ENCODE measurements at places on chromosomes 11 and 22.

- H3K27me3 ChIP-seq: no peaks in the 10 kb centered on the region
- no peak overlapping the region for H3K4me3 ChIP-seq
- no peak for DNase-seq
Measured at GRCh38 chr11:89463266-89463780, 27.9 kb downstream of the NOX4 start.

DNA sequence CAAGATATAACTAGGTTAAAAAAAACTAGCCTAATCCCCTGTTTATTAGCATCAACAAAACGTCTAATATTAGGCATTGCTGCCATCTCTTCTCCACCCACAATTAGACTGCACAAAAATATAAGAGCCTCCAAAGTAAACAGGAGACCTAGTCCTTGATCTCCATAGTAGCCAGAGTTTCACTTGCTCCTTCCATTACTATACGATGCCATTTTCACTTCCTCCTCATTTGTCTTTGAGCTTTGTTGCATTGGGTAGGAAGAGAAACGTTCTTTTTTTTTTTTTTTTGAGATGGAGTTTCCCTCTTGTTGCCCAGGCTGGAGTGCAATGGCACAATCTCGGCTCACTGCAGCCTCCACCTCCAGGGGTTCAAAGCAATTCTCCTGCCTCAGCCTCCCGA is 42.3 kb upstream of the RDX start:
- H3K4me3 ChIP-seq: no peak overlapping the region
- no peak overlapping the region for H3K27ac ChIP-seq
- H3K27me3 ChIP-seq: peaks cover 6% of the 10 kb centered on the region
- peaks cover 7% of the 10 kb centered on the region for H3K4me1 ChIP-seq
- H3K36me3 ChIP-seq: no peaks in the 10 kb centered on the region

DNA sequence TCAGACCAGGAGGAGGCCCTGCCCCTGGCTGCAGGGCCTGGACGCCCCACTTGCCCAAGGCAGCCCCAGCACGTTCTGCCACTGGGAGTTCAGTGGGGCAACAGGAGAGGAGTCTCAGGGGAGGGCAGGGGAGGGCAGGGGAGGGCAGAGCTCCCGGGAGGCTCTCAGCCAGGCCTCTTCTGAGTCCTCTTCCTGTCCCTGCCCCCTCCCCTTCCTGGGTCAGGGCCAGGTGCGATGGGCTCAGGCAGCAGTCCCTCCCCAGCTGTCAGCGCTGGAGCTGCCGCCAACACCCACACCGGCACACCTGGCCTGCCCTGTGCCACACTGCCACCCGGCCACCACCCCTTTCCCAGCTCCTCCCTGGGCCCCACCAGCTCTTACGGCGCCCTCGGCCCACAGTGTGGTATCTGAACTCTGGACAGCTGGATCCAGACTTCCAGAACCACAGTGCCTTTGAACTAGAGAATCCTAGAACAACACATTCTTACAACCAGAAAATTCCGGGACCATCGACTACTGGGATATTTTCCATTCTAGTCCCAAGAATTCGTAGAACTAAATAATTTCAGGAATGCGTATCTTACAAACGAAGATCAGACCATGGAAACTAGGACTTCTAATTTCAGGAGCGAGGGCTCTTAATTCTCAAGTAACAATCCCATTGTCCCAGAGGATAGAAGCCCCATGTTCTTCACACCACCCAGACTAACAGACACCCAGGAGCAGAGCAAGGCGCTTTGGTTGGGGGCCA is 21.8 kb downstream of the RPL3 start:
- DNase-seq: no peak
- peaks cover 20% of the 10 kb centered on the region for H3K4me1 ChIP-seq
- peak overlapping the region; percentile 14 for H3K4me3 ChIP-seq
- no peak overlapping the region for H3K27ac ChIP-seq

GRCh38 chr11:106087815-106088435 is 10.5 kb downstream of the AASDHPPT start:
- DNase-seq: peak; percentile 13
- peaks cover 22% of the 10 kb centered on the region for H3K4me1 ChIP-seq
- no peak overlapping the region for H3K4me3 ChIP-seq
- peaks cover 28% of the 10 kb centered on the region for H3K36me3 ChIP-seq

DNA sequence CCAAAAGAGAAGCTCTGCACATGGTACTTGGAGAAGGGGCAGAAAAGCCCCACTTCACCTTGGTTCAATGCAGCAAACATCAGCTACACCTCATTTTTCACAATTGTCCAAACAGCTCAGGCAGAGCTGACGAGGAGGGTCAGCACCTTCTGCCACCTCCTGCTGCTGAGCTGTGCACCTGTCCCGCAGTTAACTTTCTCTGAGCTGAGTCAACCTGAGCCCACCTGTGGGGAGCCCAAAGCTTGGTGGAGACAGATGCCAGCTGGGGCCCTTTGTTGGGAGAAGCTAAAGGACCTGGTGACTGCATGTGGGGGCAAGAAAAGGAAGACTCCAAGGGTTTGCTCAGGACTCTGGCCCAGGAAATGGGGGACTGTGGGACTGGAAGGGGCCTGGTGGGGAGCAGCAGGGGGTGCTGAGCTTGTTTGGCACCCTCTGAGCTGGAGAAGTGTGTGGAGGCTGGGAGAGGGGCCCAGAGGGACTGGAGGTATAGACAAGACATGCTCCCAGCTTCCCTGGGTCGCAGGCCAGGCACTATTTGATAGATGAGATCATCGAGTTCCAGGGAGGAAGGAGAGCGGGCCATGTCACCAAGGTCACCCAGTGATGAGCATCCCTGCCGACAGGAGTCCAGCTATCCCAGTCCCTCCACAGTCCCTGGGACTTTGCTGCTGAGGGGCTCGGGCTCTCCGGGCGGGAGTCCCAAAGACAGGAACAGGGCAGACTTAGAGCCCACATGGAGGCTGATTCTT is 53.5 kb downstream of the KCNJ4 start:
- peaks cover 9% of the 10 kb centered on the region for H3K4me1 ChIP-seq
- H3K27me3 ChIP-seq: no peaks in the 10 kb centered on the region
- DNase-seq: no peak
- H3K4me3 ChIP-seq: no peak overlapping the region
- no peaks in the 10 kb centered on the region for H3K36me3 ChIP-seq

GRCh38 chr22:29226351-29226981 is 20.8 kb downstream of the EMID1 start:
- no peaks in the 10 kb centered on the region for H3K36me3 ChIP-seq
- no peak overlapping the region for H3K27ac ChIP-seq
- H3K27me3 ChIP-seq: peaks cover 9% of the 10 kb centered on the region
- no peak overlapping the region for H3K4me3 ChIP-seq
- DNase-seq: no peak

GRCh38 chr22:22897091-22897490 is 9.5 kb downstream of the IGLL5 start:
- DNase-seq: no peak
- H3K4me1 ChIP-seq: peaks cover 45% of the 10 kb centered on the region
- H3K27me3 ChIP-seq: peaks cover 9% of the 10 kb centered on the region
- H3K36me3 ChIP-seq: peaks cover 1% of the 10 kb centered on the region
- no peak overlapping the region for H3K4me3 ChIP-seq

DNA sequence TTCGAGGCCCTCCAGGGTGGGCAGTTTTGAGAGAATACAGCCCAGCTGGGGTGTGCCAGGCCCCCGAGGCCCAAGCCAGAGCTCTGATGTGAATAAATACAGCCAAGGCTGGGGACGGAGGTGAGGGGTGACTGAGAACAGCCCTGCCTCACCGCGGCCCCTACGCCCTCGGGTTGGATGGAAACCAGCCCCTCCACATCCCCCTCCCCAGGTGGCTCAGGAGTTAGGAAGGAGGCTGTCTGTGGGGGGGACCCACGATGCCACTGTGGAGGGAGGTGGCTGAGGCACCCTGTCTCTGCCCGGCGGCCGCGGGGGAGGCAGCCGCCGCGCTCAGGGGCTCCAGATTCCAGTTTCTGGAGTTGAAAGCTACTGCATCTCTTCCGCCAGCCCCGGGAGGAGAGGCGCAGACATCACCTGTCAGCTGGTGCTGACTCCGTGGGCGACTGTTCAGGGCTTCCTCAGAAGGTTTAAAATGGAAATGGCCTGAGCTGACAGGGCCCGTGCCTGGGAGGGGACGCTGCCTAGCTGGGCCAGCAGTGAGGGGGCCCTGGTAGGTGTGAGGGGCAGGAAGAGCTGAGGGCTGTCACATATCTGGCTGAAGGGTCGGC is 1.4 kb downstream of the FLRT1 start:
- DNase-seq: no peak
- H3K27me3 ChIP-seq: peaks cover 24% of the 10 kb centered on the region
- no peak overlapping the region for H3K4me3 ChIP-seq
- H3K36me3 ChIP-seq: peaks cover 2% of the 10 kb centered on the region

Data from memory B cell (primary cell).